Activated B cell treated with CpG ODN at 0.5 μM for 24 hours (primary cell): ENCODE measurements at places on chromosomes 2 and 18.

- no peak for DNase-seq
Observed at GRCh38 chr2:212892193-212892592, 259.2 kb downstream of the IKZF2 start.

GRCh38 chr2:196403471-196403870, 232.1 kb upstream of the STK17B start:
- no peak for DNase-seq

DNA sequence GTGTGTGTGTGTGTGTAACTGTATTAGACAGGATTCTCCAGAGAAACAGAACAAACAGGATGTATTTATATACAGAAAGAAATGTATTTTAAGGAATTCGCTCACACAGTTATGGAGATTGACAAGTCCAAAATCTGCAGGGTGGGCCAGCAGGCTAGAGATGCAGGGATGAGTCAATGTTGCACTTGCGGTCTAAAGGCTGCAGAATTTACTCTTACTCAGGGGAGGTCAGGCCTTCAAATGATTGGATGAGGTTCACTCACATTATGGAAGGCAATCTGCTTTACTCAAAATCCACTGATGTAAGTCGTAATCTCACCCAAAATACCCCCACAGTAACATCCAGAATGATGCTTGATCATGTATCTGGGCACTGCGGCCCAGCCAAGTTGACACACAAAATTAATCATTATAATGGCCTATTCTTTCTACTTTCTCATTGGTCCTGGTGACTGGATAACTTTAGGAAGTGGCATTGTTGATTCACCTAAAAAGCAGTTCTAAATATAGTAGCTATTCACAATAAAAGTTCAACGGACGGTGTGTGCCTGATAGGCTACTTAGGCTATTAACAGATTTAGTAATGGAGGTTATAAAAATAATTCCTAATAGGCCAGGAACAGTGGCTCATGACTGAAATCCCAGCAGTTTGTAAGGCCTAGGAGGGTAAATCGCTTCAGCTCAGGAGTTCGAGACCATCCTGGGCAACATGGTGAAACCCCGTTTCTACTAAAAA, 40.6 kb upstream of the ACYP2 start:
- no peak for DNase-seq

DNA sequence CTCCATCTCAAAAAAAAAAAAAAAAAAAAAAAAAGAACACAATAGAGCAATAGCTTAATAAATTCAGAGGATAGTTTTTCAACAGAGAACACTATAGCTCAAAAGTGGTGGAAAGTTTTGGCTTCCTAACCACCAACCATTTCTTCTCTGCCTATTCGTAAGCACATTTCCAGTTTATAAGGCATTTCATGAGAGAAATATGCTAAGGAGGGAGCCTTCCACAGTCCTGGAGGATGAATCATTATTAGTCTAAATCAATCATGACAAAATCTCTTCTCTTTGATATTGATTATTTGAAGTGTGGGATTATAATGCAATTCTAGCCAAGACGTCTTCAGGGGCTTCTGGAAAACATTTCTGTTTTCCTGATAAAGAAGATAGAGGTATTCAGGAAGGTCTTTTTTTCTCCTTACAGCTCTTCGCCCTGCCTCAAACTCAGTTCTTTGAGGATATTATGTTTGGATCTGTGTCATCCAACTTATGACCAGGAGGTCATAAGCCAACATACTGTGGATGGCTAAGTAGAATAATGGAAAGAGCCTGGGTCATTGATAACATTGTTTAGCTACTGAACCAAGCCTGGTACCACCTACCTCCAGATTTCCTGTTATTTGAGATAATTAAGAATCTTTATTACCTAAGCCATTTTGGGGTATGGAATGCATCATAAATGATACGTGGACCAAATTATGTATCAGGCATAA, 207.3 kb downstream of the TRIB2 start:
- no peak for DNase-seq

DNA sequence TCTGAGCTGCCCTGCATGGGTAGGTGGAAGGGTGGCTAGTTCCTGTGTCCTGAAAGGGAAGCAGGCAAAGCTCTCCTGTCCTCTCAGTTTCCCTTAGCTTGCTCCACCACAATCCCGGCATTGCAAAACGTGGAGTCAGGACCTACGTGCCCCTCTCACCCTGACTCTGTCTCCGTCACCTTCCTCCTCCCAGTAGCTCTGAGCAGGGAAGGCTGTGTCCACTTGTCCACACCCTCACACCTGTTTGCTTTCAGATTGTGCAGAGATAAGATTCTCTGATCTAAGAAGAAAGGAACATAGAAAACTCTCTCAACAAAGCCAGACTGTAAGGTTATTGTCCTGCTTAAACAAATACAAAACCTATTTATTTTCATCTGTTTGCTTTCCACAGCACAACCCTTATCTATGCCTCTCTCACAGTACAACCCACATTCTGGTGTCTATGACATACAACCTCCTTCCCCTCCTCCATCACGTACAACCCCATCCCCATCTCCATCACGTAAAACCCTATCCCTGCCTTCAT, 79.0 kb downstream of the ALPK2 start:
- DNase-seq: no peak

GRCh38 chr2:201157694-201158093, 25.2 kb upstream of the CASP10 start:
- DNase-seq: no peak

DNA sequence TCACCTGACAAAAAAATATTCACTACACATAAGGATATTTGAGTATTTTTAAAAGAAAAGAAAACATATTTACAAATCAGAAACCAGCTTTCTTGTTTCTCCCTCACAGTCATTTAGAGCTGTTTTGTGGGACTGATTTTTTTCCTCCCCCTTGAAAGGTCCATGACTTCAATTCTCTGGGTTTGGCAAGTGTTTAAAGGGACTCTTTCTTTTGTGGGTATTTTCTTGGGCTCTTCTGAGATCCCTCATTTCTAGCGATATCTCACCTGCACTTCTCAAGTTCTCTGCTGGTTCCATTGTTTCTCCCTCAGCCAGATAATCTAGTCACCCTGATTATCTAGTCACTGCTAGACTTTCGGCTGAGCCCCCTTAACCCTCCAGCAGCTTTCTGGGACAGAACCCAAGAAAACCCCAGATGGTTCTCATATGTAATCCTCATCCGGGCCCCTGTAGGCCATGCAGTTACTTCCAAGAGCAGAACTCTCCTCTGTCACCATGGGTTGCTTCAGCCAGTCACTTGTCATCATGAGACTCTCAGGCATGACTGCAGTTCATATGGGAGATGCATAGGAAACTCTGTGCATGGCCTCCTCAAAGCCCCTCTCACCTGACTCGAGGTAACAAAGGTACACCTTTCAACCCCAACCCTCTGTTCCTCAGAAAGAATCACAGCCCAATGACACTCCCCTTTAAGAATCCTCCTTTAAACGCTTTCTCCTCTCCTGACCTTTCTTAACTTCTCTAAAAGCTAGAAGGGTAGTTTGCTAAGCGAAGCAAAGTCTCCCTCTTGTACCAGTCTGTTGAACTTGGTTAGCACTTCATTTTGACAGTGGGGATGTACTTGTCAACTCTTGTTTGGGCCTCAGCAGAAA, 36.7 kb upstream of the ITGA4 start:
- no peak for DNase-seq

GRCh38 chr2:128617661-128618060, 299.0 kb upstream of the HS6ST1 start:
- DNase-seq: no peak

DNA sequence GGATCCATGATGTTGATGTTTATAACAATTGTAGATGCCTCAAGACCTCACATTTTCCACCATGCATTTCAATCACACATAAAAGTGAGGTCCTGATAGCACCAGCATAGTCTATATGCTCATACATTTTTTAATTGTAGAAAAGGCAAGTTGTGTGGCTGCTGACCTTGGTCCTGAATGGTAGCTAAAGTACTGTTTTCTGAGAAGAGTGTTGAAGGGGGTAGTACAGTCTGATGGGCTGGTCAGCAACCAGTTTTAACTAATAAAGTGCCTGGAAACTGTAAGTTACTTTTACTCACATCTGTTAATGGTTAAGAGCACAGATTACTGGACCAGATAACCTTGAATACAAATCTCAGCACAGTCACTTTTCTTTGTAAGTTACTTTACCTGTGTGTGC, 15.9 kb downstream of the ZNF638 start:
- no peak for DNase-seq

DNA sequence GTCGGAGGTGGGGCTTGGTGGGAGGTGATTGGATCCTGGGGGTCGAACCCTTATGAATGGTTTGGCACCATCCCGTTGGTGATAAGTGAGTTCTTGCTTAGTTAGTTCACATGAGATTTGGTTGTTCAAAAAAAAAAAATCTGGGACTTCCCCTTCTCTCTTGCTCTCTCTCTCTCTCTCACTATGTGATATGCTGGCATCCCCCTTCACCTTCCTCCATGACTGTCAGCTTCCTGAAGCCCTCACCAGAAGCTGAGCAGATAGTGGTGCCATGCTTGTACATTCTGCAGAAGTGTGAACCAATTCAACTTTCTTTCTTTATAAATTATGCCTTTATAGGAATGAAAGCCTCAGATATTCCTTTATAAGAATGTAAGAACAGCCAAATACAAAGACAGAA, 269.7 kb upstream of the APCDD1 start:
- no peak for DNase-seq

DNA sequence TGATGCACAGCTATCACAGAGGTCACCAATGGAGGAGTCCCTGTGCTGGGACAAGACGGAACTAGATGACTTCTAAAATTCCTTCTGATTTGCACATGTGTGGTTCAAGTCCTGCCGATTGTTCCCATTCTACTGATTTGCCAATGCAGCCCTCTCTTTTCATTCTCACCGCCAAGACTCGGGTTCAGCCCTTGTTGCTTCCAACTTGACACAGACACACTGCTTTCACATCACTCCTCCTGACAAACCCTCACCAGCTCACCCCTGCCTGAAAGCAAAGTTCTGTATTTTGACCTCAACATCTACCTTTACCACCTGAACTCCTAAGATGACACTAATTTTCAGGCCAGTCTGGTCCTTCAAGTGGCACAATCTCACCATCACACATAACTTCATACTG, 25.5 kb downstream of the REEP1 start:
- DNase-seq: no peak

DNA sequence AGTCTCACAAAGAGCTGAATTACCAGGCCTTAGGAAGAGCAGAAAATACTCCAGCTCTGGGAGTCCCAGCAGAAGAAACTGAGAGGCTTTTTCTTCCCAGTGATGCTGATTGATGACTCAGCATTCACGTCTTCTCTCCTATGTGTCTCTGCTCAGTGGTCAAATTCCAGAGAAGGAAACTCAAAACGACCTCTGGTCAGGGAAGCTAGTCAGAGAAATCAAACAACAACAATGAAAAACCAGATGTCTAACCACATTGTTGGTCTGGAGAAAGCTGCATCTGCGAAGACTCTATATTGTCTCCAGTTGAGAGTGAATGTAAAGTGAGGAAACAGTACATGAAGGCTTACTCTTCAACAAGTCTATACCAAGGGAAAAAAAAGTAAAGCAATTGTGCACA, 28.6 kb upstream of the CERS6 start:
- no peak for DNase-seq

GRCh38 chr2:166862468-166863132, 25.7 kb upstream of the XIRP2 start:
- DNase-seq: no peak

DNA sequence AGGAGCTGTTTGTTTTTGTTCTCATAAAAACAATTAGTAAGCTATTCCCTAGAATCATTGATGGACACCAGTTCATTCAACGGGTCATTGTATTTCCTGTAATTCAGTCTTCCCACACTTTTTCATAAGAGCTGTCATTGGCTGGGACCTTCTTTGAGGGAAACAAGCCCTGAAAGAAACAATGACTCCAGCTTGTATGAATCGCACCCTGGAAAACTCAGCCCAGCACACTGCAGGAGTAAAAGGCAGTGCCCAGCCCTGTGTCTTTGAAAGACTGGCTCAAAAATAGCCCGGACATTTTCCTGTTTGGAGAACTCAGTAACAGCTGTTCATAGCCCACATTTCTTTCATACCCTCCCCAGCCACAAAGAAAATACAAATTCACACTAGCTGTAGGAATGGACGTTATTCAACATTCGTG, 81.5 kb downstream of the NCKAP5 start:
- no peak for DNase-seq

DNA sequence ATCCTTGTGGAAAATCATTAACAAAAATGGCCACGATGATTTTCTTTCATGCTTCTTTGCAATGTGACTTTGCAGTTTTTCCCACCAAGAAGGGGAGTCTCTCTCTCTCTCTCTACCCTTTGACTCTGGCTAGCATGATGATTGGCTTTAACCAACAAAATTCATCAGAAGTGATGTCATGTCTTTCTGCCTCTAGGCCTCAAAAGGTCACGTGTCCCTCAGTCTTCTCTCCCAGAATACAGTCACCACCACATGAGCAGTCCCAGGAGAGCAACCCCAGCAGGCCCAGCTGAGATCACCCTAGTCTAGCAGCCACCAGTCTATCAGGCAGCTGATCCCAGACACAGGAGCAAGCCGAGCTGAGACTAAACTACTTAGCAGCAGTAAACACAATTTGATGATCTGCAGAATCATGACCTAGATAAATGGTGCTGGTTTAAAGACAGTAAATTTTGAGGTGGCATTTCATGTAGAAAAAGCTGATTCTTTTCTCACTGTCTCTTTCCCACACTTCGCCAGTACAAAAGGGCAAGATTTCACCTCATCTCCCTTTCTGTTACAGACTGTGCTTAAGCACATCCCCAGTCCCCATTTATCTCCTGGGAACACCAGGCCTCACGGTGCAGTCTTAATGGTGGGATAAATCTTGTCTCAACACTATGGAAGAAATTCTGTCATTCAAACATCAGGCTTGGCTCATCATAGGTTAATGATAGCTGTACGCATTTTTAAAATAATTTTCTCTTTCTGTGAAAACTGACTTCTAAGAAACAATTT, 132.7 kb downstream of the SCG2 start:
- DNase-seq: no peak

DNA sequence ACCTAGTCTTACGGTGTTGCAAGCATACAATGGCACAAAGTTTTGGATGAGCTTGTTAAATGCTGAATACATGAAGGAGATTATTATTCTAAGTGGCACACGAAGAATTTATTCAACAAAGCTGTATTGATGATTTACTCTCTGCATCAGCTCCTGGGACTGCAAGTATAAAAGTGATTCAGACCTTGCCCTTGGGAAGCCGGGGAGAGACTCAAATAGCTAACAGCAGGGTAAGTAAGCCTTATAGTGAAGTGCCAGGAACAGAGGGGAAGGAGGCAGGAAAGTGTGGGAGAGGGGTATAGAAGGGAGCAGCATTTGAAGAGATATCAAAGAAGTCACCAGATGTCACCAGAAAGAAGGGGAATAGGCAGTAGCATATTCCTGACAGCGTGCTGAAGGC, 115.4 kb downstream of the MCFD2 start:
- no peak for DNase-seq

- DNase-seq: no peak
Observed at GRCh38 chr2:65264821-65265670, 37.4 kb downstream of the ACTR2 start.

DNA sequence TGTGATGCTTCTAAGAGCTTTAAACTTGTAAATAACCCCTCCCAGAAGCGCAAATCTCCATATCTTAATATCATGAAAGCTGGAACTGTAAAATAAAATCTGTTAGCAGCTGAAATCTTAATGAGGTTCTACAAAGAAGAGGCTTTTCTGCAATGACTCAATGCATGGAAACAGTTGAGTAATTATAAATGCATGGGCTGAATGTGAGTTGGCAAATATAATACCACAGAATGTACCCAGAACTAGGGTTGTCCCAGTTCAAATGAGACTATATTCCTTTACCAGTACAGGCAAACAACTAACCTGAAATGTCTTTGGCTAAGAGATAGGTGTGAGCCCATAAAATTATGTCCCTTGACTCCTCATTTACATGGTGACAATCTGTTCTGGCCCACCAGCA, 52.9 kb downstream of the SATB2 start:
- no peak for DNase-seq

- DNase-seq: no peak
Observed at GRCh38 chr2:46135228-46135855, 161.9 kb upstream of the EPAS1 start.
